Urinary bladder (tissue), 4 donors: ENCODE measurements at places on chromosomes 12 and 14. TPM values are rescaled to one million over a fixed set of nuclear protein-coding genes. Genes with fewer than 3 reads are reported as not detected.
A peak's percentile ranks its signal among the peaks of the same experiment; 100 is the strongest.

Gene PDE3A
- total RNA-seq = 63.7 TPM

DNA sequence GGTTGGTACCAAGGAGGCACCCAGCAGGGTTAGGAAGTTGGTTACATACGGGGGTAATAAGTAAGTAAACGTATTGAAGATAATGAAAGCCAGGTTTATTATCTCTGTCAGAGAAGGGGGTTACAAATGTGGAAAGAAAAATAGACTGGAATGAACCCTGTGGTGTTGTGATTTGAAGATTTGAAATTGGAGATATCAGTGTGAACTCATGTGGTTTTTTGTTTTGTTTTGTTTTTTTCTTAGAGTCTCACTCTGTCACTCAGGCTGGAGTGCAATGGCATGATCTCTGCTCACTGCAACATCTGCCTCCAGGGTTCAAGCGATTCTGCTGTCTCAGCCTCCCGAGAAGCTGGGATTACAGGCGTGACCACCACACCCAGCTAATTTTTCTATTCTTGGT, 14.1 kb upstream of the SLC25A3 start:
- no peak for DNase-seq

Gene POTEM
- not detected for total RNA-seq

- no peak for DNase-seq
Measured at GRCh38 chr12:58293308-58293982, 352.1 kb downstream of the ATP23 start.

- DNase-seq = no peak
Measured at GRCh38 chr12:28177905-28178304, 12.4 kb upstream of the CCDC91 start.

- DNase-seq = no peak
Measured at GRCh38 chr12:64265839-64266238, 43.7 kb upstream of the KICS2 start.

DNA sequence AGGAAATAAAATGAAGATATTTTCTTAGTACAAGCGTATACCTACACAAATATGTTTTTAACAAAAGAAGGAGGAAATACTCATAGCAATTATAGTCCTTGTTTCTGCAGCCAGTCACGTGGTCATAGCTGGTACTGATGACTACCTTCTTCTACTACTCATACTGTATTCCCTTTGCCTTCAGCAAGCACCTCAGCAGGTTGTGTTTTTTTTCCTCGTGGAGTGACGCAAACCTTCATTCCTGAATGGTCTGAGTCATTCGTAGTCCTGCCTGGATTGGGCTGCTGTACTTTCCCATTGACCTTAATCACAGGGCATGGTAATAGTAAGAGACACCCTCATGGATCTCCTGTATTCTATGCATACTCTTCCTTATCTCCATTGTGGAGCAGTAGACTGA, 25.7 kb upstream of the SLC16A7 start:
- no peak for DNase-seq

GRCh38 chr14:44463356-44464004, 43.6 kb downstream of the FSCB start:
- no peak for DNase-seq

Gene FOXG1
- total RNA-seq = not detected

- DNase-seq = no peak
Measured at GRCh38 chr14:23365036-23365731, at the start of gene EFS. TSS of gene EFS (minus strand) at chr14:23365172. CDS start at chr14:23365025, 147 bp downstream.

GRCh38 chr12:48602192-48602989, 32.5 kb upstream of the LALBA start:
- no peak for DNase-seq

- DNase-seq = no peak
Measured at GRCh38 chr12:45093051-45093450, 42.2 kb upstream of the DBX2 start.

- DNase-seq = no peak
Measured at GRCh38 chr14:100203146-100203545, 35.8 kb upstream of the YY1 start.

- DNase-seq = no peak
Measured at GRCh38 chr14:59463787-59464485, 1.2 kb downstream of the GPR135 start.

Gene KLRB1
- total RNA-seq = 2.3 TPM

DNA sequence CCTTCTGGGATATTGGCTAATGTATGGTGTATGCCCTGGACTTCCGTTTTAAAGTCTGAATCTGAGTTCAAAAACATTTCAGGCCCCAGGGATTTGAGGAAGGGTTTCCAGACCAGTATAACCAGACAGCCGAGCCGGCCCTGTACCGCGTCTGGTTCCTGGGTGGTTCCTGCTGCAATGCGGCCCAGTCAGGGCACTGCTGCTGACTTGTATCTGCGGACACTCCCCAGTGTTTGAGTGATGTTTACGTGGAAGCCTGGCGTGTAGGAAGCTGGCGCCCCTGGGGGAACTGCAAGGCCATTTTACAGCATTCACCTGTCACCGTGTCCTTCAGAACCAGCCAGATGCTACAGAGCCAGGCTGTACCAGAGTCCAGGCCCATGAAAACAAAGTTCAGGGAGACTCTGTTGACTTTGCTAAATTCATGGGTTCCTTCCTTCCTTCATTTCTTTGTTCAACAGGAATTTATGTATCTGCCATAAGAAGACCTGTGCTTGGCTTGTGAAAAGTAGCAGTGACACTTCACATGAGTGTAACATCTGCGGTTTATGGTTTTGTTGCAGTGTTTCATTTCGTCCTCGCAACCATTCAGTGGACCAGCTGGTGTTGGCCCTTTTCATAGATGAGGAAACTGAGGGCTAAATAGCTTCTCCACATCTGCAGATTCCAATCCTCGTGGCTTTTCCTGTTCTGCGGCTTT, 16.8 kb downstream of the EML1 start:
- DNase-seq = peak; percentile 42

Gene EID3
- total RNA-seq = 7.7 TPM

Gene NGB
- total RNA-seq = not detected

DNA sequence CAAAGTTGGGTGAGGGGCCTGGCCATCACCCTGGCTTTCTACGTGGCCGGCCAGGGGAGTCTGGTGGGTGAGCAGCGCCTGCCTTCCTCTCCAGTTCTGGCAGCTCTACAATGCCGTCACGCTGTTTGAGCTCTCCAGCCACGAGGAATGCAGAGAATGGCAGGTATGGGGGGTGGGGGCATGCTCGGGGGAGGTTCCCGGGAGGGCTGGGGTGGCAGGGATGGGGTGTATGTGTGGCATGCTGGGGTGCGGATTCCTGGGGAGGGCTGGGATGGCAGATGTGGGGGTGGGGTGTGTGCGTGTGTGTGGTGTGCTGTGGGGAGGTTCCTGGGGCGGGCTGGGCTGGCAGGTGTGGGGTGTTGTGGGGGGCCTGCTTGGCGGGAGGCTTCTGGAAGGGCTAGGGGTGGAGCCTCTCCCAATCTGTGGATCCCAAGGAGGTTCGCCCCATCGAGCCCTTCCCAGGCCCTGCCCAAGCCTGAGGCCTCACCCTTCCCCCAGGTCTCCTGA, 18.5 kb downstream of the RHOF start:
- no peak for DNase-seq

Gene NEUROD4
- 0.11 TPM for total RNA-seq

Gene CFAP54
- 6.8 TPM for total RNA-seq

Gene GPR65
- 2.5 TPM for total RNA-seq

Gene SLC10A1
- total RNA-seq = not detected

DNA sequence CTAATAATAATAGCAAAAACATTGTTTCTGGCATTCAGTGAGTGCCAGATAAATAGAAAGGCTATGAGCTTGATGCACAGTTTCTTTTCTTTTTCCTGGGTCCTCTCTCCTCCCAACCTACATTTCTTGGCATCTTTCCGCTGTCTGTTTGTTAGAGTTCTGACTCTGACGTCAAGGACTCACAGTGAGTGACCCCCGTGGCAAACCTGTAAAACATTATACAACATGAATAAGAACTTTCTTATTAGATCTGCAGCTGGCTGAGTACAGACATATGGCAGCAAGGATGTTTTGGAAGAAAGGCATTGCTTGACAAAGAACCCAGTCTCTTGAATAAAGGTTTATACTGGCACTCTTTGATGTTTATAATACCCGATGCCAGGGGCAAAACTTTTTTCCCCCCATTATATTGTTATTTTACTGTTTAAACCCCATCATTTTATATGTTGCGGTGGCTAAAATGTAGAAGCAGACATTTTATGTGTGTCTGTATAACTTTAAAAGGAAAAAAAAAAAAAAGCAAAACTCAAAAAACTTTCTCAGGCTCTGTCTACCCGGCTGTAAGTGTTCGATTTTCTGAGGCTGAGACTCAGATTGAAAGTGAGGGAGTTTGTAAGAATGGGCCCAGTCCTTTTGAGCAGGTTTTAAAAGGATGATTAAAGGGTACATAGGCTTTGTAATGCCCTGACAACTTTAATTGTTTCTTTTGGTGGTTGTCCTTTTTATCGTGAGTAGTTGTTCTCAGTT, 159.3 kb downstream of the PDE3A start:
- no peak for DNase-seq

DNA sequence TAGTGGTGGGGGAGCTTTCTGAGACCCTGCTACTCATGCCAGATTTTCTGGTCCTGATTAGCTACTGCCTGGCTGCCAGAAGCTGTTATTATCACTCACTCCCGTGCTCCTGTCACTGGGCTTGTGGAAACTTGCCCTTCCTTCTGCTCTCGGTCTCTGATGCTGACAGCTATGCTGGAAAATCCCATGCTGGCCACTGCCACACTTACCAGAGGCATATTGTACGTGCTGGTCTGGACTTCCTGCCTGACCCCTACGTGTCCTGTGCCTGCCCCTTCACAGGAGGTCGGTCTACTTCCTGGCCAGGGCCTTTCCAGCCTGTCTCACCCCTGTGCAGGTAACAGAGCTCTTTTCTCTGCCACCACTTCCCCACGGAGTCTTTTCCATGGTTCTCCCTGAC, 149.4 kb upstream of the PLEKHG7 start:
- DNase-seq = no peak

GRCh38 chr12:87690236-87690810, 338.9 kb downstream of the C12orf50 start:
- no peak for DNase-seq

- peak; percentile 33 for DNase-seq
Measured at GRCh38 chr12:122834104-122834920, 945 bp upstream of the HIP1R start.

DNA sequence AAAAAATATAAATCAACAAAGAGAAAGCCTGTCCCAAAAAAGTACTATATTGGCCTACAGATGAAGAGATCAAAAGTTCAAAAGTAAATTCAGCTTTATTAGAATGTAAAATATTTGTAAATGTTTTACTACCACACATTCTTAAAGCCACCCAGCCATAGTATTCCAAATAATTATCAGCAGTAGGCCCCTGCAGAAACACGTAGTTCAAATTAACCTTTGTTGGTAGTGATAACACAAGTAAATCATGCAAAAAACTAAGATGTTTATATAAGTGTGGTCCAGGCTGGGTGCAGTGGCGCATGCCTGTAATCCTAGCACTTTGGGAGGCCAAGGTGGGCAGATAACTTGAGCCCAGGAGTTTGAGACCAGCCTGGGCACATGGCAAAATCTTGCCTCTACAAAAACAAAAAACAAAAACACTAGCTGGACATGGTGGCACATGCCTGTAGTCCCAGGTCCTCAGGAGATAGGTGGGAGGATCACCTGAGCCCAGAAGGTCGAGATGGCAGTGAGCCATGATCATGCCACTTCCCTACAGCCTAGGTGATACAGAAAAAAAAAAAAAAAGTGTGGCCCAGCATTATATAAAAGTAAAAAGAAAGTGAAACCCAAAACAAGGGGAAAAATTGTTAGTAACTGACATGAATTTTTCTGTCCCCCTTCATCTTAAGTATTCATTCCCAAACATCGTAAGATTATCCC, 17.9 kb downstream of the SPTLC2 start:
- no peak for DNase-seq

Gene CCDC184
- total RNA-seq = 0.85 TPM

- DNase-seq = no peak
Measured at GRCh38 chr12:65022960-65023359, 98.1 kb downstream of the WIF1 start.

Gene KCNA5
- 2.9 TPM for total RNA-seq

GRCh38 chr12:112252184-112252583, 126.8 kb downstream of the TRAFD1 start:
- no peak for DNase-seq

DNA sequence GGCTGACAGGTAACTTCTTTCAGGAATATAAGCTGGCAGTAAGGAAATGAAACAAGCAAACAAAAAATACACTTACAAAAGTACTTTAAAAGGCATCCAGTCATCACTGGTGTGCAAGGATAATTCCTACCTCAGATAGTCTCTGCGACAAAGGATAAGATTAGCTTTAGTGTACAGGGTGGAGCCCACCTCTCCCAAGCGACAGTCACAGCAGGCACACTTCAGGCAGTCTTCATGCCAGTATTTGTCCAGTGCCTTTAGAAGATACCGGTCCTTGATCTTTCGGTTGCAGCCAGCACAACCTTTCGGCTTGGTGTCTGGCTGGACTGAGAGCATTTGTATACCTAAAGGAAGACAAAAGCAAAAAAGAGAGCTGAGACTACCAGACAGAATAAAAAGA, 5.4 kb downstream of the LMO3 start:
- no peak for DNase-seq

Gene SERPINA1
- 1.9 TPM for total RNA-seq

Gene MUCL1
- total RNA-seq = not detected

Gene PPP1R1A
- 1.6 TPM for total RNA-seq

- DNase-seq = no peak
Measured at GRCh38 chr12:105315726-105316125, 14.8 kb upstream of the C12orf75 start.

Gene NID2
- total RNA-seq = 102 TPM

DNA sequence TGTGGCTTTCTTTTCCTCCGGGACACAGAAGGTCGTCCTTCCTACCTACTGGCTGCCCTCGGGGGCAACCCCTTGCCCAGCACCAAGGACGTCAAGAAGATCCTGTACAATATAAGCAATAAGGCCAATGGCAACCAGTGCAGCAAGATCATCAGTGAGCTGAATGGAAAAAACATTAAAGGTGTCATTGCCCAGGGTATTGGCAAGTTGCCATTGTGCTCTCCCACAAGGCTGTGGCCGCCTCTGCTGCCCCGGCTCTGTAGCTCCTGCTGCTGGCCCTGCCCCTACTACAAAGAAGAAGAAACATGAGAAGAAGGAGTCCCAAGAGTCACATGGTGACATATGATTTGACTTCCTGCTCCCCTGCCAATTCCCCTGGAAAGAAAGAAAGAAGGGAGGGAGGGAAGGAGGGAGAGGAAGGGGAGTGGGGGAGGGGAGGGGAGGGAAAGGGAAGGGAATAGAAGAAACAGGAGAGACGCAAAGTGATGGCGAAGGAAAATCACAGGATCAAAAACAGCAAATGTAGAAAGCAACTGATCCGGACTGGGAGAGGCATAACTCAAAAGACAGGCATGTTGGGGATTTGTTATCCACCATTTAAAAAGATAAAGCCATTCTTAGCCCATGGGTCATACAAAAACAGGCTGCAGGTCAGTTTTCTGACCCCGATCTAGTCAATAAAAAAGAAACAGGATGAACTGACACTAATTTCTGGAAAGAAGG, 61.3 kb upstream of the RESF1 start:
- no peak for DNase-seq

Gene FAM90A1
- not detected for total RNA-seq

Gene ACRBP
- 1.1 TPM for total RNA-seq

- DNase-seq = peak; percentile 74
Measured at GRCh38 chr14:95255487-95255886, 64.2 kb downstream of the CLMN start.
